ENCODE measurements at places on chromosomes 16 and 17.
A peak's percentile ranks its signal among the peaks of the same experiment; 100 is the strongest.

- DNase-seq: no peak
Measured at GRCh38 chr17:4256952-4257351, 6.8 kb downstream of the ANKFY1 start.

DNA sequence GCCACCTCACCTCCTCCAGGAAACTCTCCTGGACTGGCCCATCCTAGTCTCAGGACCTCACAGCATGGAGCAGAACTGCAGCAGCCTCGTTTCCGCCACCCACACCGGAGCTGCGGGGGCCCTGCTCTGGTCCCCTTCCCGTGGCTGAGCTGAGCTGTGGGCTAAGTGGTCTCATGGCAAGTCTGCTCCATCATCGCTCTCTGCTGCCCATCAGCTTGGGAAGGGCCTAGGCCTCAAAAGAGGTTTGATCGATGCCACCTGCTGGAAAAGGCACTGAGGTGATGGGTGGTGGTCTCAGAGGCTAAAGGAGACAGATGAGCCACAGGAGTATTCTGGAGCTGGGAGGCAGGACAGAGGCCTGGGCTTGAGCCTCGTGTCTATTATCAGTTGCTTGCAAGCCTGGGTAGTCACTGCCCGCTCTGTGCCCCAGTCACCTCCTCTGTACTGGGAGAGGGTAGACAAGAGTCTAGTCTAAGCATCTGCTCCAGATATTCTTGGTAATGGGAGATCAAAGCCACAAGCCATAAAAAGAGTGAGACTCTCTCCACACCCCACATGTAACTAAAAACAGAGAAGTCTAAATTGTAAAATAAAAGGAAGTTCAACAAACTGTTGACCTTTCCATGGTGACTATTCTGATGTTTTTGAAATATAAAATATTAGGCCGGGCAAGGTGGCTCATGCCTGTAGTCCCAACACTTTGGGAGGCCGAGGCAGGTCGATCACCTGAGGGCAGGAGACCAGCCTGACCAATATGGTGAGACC lies 1.6 kb downstream of the ITGAE start:
- DNase-seq: no peak

DNA sequence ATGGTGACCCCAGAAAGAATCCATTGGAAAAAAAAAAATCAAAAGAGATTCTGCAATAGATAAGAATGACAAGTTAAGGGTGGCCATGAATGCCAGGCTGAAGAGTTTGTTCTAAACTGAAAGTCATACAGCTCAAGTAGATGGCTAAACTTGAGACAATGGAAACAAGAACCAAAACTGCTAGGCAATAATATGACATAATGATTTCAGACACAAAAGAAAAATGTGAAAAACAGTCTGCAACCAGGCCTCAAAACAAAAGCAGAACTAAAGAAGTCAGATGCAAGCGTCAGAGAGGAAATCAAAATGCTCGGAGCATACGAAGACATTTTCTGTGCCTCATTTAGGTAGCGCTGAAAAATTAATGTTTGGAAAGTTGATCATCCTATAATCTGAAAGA lies 54.4 kb upstream of the YPEL2 start:
- DNase-seq: no peak

DNA sequence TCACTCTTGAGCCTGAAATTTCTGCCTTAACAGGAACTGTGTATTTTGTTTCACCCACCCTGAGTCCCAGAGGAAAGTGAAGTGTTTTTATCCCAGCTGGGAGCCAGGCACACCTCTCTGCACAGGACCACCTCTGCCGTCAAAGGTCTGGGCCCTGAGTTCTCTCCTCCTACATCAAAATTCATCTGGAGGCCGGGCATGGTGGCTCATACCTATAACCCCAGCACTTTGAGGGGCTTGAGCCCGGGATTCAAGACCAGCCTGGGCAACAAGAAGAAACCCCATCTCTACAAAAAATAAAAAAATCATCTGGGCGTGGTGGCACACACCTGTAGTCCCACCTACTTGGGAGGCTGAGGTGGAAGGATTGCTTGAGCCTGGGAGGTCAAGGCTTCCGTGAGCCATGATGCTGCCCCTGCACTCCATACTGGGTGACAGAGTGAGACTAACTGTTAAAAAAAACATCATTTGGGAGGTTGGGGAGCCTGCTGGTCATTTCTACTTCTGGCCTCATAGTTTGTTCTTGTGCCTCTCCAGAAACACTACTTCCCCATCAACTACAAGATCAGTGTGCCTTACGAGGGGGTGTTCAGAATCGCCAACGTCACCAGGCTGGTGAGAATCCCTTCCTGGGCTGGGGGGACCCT lies 9.8 kb downstream of the IL34 start:
- DNase-seq: no peak

- no peak for DNase-seq
Measured at GRCh38 chr16:55701442-55702319, 45.9 kb downstream of the SLC6A2 start.

DNA sequence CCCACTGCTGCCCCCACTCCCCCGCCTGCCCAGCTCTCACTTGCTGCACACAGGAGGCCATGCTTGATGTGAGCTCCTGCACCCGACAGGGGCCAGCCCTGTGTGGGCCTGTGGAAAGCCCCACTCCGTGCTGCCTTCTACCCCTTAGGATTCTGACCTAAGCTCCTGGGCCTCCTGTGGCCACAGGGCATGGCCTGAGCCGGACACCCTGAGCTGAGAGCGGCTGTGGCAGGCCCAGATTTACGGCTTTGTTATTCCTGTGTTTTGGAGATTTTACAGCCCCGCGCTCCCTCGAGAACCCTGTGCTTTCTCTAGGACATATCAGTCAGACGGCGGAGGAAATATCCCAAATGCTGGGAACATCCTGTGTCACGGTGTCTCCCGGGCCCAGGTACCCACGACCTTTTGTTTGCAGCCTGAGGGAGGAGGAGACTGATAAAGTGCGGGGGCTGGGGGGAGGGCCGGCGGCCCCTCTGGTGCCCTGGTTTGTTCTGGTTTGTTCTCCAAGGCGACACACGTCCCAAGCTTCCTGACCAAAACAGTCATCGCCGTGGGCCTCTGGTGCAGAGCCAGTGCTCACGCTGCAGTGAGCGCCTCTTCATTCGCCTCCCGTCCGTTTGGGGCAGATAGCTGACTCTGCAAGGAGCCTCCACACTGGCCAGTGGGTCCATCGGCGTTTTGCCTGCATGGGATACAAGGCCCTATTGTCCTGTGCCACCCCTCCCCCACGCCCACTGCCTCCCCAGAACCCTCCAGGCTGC lies 363.4 kb downstream of the C16orf95 start:
- DNase-seq: no peak

- DNase-seq: no peak
Measured at GRCh38 chr17:8494021-8494420, 58.3 kb downstream of the NDEL1 start.

DNA sequence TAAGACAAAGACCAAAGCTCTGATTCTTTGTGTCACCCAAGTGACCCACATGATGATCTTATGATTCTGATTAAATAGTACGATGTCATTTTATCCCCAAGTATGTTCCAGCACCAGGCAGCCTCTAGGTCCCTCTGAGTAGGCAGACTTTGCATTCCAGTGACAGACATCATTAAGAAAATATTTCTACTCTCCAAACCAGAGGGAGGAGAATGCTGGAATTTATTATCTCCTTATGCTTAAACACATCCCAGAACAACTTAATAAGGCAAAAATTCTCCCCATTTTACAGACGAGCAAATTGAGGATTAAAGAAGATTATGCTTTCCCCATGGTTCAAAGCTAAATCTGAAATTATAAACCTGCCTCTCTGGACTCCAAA lies 192.8 kb upstream of the CDH11 start:
- no peak for DNase-seq

DNA sequence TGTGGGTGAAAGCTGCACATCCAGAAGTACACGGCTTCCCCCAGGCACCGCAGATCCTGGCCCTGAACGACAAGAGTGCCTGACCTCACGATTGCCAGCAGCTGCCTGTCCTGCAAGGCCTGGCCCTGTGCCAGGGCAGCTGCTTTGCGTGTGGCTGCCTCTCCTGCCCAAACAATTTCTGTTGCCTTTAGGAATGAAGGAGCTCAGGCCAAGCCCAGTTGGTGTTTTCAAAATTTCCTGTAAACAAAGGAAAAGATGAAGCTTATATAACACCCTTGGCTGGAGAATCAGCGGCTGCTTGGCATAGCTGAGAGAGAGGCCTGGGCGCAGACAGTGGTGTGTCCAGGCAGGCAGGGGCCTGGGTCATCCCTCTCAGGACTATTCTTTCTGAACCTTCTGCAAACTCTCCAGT lies 11.7 kb upstream of the SLC47A2 start:
- DNase-seq: no peak

- DNase-seq: no peak
Measured at GRCh38 chr17:72631568-72631948, 460.9 kb downstream of the SLC39A11 start.

- peak; percentile 75 for DNase-seq
Measured at GRCh38 chr17:38703742-38704605, 1.1 kb upstream of the MLLT6 start.
